Islet precursor cell (in vitro differentiated cells): ENCODE measurements at places on chromosomes 4 and X.

GRCh38 chr4:108342325-108342970 is 173.7 kb upstream of the LEF1 start:
- no peak for DNase-seq

GRCh38 chr4:38857354-38858096 is 908 bp upstream of the TLR6 start:
- DNase-seq = peak; percentile 94

DNA sequence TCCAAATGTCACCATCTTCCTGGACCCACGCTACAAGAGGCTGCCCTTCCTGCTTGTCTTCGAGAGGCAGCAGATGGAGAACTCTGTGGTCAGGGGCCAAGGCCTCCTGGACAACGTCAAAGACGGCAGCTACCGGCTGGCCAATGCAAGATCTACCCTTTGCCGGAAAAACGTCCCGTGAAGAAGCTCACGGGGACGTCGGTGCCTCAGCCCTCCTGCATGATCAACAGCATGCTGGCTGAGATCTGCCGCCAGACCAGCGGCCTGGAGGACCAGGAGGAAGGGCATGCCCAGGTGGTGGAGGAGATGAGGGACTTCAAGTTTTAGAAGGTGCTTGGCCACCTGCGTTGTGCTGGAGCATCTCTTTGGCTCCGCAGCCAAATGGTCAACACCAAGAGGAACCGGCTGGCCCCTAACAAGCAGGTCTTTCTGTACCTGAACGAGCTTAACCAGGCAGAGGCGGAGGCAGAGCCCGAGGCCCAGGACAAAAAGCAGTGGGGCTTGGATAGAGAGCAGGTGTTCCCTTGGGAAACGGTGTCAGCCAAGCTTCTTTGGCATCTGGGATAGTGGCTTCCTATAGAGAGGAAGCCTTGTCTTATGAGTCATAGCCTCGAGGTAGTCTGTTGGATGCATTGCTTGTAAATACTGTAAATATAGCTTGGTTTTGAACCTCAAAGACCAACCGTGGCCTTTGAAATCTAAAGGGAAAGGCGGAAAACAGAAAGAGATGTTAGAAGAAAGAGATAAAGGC is 94.8 kb upstream of the ELOVL6 start:
- DNase-seq = peak; percentile 71

- no peak for DNase-seq
These were observed 16.8 kb downstream of the UGDH start for GRCh38 chr4:39510348-39510929.

- DNase-seq = no peak
These were observed at the start of gene SLC4A4 for GRCh38 chr4:71338846-71339593. Gene SLC4A4 (plus strand): TSS chr4:71339020.

DNA sequence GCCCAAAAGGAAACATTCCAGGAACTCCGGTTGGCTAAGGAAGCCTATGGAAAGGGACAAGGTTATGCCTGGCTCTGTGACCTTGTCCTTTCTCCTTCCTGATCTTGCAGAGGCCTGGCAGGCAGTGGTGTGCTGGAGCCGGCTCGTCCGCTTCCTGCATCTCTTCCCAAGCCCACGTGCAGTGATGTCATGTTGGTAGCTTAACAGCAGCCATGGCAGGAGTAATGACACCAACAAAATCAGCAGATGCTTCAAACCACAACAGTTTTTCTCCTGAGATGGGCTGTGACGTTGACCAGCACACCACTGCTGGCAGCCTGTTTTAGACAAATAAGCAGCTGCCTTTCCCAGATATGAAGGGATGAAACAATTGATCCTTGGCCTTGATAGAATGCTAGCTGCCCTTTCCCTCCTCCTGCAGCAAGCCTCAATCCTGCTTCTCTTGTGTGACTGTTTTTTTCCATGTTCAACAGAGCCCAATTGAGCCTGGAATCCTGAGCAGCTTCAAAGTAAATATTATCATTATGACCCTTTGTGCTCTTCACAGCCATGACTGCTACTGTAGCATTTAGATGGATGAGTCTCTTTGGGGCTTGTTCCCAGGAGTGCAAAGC is 23.4 kb downstream of the SEPTIN6 start:
- DNase-seq = peak; percentile 95

DNA sequence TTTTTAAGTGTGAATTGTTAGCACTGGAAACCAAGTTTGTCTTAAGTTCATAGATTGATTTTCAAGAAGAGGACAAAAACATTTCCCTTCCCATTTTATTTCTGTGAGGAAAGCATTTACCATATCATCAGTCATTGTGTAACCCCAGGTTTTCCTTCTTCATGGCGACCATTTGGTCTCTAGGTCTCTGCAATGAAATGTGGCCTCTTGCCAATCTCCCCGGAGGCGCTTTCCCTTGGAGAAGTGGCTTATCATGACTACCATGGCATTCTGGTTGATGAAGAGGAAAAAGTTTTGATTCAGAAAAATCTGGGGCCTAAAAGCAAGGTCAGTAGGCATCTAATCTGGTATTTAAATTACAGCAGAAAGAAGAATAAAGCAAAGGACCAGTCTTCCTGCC is 54.4 kb downstream of the ADD1 start:
- peak; percentile 13 for DNase-seq

DNA sequence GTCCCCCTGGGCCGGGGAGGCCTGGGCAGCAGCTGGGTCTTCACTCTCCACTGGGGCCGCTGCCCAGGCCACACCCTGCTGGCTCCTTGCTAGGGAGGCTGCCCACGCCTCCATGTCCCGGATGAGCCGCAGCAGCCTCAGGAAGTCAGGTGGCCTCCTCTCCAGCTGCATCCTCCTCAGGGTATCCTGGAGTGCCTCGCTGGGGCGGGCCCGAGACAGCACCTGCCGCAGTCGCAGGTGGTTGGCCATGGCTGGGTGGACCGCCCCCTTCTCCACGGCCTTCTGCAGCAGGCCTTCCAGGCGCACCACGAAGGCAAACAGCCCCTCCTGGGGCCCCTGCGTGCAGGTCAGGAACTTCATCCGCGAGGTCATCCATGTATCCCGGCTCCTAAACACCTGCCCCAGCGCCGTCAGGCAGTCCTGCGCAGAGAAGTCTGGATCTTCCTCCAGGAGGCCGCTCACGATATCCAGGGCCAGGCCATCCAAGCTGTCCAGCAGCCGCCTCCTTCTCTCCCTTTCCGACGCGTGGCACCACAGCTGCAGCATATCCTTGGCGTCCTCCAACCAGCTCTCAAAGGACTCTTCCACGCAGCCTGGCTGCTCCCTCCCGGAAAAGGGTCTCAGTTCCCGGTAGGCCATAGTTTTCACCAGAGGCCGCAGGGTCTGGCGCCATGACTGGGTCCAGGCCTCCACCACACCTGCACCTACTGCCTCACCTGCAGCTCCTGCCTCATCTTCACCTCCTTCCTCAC is 2.1 kb downstream of the PNMA6F start:
- DNase-seq = no peak

GRCh38 chr4:16155528-16156169 is 70.6 kb downstream of the TAPT1 start:
- DNase-seq = no peak

DNA sequence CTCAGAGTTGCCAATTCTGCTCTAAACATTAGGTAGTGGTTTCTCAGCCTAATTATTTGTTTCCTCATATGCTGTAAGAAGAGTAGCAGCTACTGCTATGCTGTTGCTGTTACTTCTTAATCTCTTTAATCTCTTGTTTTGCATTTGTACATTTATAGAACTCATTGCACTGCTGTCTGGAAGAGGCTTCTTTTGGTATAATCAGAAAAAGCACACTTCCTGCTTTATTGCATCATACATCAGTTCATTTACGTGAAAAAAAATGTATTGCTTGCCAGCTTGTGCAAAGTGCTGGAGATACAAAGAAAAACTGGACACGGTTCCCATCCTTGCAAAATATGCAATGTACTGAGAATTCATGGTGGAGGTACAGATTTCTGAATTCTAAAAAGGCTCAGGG is 332.0 kb downstream of the GRXCR1 start:
- DNase-seq = no peak

DNA sequence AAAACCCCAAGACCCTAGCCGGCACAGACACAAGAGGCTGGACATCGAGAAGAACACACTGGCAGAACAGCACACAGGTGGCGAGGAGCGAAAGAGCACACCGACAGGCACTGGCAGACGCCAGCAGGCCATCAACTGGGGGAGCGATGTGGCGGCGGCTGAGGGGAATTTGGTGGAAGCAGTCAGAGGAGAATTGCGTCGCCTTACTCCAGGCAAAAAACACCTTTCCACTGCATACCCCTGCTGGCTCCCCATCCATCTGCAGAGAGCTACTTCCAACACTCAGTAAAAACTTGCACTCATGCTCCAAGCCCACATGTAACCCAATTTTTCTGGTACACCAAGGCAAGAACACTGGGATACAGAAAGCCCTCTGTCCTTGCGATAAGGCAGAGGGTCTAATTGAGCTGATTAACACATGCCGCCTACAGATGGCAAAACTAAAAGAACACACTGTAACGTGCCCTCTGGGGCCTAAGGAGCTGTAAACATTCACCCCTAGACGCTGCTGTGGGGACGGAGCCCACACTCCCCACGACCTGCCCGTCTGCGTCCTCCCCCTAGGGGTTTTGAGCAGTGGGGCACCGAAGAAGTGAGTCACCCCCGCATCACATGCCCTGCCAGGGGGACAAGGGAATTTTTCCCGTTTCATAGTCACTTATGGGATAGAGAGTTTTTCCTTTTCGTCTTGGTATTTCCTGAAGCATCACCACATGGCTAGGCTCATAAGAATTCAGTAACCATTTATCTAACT is 262.3 kb downstream of the KCTD8 start:
- DNase-seq = no peak

- no peak for DNase-seq
These were observed 183.7 kb downstream of the NSUN7 start for GRCh38 chr4:40933272-40934053.

DNA sequence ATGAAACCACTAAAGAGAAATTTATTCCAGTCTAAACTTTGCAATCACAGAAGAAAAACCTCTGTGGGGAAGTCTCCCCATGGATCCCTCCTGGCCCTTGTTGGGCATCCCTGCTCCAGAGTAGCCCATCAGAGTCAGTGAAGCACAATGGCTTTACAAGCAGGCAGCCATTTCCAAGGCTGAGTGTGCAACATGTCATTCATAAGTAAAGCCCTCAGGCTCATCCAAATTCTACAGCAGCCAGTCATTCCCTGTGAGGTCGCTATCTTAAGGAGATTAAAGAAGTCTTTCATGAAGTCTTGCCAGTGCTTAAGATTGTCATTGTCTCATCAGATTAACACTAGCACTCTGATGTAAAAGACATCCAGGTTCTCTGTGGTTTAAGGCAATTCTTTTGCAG is 17.0 kb upstream of the MAPK10 start:
- peak; percentile 55 for DNase-seq

DNA sequence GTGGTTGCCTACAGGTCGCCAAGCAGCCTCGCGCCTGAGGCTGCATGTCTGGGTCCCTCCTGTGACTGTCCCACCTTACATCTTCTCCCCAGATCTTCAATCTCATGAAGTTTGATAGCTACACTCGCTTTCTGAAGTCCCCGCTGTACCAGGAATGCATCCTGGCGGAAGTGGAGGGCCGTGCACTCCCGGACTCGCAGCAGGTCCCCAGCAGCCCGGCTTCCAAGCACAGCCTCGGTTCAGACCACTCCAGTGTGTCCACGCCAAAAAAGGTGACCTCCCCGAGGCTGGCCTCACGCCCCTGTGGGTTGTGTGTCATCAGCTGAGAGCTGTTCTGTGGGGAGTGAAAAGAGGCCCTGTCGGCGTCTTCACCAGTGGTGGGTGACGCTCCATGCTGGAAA is 24.9 kb upstream of the HGFAC start:
- no peak for DNase-seq

DNA sequence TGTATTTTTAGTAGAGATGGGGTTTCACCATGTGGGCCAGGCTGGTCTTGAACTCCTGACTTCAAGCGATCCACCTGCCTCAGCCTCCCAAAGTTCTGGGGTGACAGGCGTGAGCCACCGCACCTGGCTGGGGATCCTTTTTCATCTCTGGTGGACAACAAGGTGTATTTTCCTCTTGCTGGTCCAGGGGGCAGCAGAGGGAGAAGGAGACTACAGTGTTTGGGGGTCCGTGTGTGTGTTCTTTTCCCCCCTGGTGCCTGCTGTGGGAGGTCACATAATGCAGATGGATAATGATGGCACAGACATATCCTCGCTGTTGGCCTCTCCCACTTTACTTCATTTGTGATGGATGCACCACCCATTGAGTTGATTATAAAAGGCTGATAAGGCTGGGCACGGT is 39.0 kb upstream of the CD99 start:
- no peak for DNase-seq

DNA sequence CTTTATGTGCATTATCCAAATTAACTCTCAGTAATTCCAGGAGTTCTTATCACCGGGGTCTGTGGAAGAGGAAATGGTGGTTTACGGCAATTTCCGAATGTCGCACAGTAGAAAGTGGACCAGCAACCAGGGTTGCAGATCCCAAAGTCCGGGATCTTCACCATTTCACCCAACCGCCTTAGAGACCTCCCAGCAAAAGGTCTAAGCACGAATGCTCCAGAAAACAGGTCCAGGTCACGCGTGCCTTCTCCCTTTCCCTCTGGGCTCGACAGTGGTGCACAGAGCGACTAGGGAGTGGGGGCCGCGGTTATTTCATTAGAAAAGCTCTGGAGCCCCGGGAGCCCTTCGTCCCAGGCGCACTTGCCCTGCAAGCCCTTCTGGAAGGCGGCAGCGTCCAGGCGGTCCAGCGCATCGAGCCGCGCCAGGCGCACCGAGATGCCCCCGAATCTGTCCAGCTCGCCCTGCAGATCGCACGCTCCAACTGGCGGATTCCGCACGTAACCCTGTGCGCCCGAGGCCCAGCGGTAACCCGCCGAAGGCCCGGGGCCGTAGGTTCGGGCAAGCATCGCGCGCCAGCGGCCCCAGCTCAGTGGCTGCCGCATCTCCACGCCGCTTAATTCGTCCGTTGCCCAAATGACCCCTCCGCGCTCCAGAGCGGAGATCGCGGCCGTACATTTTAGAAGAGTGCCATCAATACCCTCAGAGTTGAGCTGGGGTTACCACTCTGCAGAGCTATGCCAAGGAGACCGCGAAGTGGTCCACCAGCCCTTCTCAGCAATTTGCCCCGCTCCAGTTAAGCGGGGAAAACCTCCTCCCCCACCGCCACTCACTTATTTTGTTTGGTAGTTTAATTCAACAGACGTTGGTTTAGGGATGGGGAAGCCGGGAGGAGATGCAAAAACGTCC is at the start of gene NUDT6:
TSS of gene NUDT6 (minus strand) at position 627 of the 906 bp plus-strand sequence. CDS start at position 602, 25 bp downstream.
- DNase-seq = peak; percentile 83

DNA sequence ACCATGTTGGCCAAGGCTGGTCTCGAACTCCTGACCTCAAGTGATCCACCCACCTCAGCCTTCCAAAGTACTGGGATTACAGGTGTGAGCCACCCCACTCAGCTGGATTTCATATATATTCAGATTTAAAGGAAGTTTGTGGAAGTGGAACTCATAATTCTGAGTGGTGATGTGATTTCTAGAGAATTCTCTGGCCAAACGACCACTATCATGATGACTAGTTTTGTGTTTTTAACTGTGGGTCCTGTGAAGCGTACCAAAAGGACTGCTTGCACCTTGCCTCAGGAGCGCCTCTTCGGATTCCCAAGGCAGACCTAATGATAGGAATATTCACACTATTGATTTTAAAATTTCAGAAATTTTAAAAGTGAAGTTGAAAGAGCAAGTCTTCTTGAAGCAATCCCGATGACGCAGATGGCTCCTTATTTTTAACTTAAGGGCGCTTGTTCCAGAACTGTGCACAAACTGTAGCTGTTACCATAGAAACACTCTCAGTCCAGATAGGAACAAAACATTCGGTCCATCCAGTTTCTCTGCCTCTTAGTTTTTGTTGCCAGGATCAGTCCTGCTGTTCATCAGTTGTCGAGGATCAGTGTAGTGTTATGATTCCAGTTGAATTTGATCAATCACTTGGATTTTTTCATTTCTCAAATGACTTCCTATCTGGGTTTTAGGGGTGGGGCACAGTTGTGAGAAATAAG is 51.7 kb upstream of the CLCN4 start:
- no peak for DNase-seq

GRCh38 chr4:128979934-128980333 is 113.4 kb downstream of the SCLT1 start:
- no peak for DNase-seq
